ENCODE measurements at places on chromosomes 16 and 17.

GRCh38 chr16:57693550-57693949, 1.1 kb upstream of the DRC7 start:
- DNase-seq: no peak

GRCh38 chr17:54007855-54008254, 185.1 kb downstream of the KIF2B start:
- no peak for DNase-seq

GRCh38 chr16:67413978-67414911, 2.0 kb downstream of the ZDHHC1 start:
- no peak for DNase-seq

DNA sequence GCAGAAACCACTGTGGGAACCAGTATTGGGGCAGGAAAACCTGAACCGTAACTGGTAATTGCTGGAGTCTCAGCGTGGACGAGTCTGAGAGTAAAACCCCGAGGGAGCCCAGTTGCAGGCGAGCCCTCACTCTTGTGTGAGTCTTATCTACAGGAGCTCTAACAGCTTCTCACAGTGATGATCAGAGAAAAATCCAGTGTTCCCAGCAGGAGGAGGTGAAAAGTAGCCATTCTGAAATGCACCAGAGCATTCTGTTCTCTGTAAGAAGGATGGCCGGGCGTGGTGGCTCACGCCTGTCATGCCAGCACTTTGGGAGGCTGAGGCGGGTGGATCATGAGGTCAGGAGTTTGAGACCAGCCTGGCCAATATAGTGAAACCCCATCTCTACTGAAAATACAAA, 161.2 kb downstream of the COPRS start:
- DNase-seq: no peak

- no peak for DNase-seq
These were observed 74.2 kb upstream of the MED9 start for GRCh38 chr17:17402558-17402957.

GRCh38 chr17:12745486-12745885, 43.8 kb upstream of the ARHGAP44 start:
- no peak for DNase-seq

GRCh38 chr17:42279776-42280630, 3.8 kb upstream of the STAT5B start:
- no peak for DNase-seq

DNA sequence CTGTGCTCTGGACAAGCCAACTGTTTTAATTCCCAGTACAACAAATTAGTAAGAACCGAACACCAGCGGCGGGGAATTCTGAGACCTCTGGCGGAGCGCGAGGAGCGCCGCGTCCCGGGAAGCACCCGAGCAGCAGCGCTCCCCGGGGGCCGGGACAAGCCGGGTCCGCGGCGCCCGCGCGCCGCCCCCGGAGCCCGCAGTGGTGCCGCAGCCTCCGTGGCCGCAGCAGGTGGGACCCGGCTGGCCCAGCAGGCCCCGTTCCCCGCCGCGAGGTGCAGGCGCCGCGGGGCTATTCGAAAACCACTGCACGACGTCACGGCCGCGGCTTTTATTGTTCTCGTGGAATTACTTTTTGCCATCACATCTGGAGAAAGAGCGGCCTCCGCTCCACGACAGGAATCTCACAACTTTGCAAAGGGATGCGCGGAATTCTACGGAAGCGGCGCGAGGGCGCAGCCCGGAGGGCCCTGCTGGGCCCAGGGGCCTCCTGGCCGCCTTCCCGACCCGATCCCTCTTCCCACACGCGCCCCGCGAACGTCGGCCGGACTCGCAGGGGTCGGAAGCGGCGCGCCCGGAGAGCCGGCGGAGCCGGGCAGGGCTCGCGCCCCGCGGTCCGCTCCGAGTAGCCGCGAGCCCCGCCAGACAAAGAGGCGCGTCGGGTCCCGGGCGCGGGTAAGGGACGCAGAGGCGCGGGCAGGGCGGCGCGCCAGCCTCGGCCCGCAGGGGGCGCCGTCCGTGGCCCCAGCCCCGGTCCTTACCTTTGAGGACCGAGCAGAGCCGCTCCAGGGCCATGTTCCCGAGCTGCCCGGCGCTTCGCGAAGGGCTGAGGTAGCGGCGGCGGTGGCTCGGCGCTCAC, 696 bp downstream of the NETO2 start:
- DNase-seq: peak; percentile 55

GRCh38 chr16:47966325-47966724, 189.5 kb downstream of the ABCC12 start:
- no peak for DNase-seq

- no peak for DNase-seq
These were observed 10.6 kb downstream of the SHISA6 start for GRCh38 chr17:11251561-11252107.

DNA sequence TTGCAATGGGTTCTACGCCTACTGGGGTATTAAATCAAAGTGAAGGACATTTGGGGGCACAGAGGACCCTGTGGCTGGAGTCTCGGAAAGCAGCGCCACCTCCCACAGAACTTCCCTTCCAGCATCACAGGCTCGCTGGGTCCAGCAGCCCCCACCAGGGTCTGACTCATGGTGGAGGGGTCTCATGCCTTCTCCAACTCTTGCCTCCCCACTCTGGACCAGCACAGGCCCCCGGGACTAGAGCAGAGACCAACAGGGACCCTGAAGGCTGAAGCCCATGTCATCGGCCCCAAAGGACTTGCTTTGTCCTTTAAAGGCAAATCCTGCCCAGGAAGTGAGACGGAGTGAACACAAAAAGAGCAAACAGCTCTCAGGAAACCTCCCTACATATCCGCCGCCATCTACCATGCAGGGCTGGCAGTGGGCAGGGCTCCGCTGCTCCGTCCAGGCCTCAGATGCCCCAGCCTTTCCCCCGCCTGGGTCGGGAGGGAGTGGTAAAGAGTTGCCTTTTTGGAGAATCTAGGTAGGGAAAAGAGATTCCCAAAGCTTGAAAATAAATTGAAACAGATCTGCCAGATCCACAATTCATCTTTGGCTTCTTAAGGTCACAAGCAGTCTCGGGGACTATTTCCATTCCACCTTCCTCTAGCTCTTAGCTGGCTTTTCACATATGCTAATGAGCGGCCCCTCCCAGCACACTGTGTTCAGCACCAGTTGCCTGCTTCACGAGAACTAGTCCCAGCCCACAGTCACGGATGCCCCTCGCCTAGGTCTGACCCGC, 2.1 kb upstream of the GPRC5C start:
- DNase-seq: no peak

DNA sequence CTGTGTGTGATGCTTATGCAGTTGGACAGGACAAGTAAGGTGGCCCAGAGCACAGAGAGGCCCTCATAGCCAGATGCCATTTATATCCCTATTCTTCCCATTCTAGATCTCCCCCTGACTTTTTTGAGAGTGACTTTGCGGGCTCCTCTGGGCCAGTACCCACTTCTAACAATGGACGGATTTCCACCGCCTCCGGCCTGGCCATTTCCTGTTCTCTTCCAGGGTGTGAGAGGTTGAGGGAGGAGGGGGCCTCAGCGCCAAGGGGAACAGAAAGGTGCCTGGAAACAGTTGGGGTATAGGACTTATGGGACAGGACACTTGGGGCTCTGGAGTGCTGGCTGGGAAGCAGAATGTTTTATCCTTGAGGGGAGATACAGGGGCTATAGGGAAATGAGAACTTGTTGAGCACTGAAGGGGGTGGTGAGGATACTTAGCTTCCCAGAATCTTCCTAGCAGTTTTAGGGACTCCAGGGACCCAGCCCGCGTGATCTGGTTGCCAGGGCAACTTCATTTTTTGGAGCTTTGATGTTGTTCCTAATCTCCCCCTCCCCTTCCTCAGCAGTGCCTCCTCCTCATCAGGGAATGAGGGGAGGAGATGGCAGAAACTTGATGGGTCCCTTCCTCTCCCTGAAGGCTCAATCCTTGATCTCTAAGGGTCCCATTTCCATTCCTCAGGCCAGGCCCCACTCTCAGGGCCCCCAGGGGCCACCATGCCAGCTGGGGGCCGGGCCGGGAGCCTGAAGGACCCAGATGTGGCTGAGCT, 3.6 kb downstream of the TAOK2 start:
- no peak for DNase-seq

DNA sequence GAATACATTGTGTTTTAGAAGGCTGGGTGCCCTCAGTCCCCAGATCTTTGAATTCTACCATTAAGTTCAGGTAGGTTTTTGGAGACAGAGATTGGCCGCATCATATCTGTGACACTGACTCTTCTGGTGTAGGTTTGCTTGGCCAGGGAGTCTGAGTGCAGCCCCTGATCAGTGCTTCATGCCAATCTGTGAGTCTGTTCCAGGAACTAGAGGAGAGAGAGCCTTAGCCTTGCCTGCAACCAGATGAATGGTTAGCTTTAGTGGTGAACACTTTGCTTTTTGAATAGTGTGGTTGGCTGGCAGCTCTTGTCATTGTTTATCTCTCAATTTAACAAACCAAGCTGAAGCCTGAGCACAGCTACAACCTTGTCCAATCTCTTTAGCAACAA, 87.8 kb downstream of the PLXDC1 start:
- no peak for DNase-seq

- no peak for DNase-seq
These were observed 57.8 kb downstream of the NLK start for GRCh38 chr17:28100251-28100650.

- DNase-seq: no peak
These were observed 31.3 kb downstream of the DCUN1D3 start for GRCh38 chr16:20868890-20869289.

GRCh38 chr17:48310748-48311213, 119.2 kb downstream of the SKAP1 start:
- no peak for DNase-seq

- no peak for DNase-seq
These were observed 24.4 kb upstream of the CRYM start for GRCh38 chr16:21302454-21302853.

DNA sequence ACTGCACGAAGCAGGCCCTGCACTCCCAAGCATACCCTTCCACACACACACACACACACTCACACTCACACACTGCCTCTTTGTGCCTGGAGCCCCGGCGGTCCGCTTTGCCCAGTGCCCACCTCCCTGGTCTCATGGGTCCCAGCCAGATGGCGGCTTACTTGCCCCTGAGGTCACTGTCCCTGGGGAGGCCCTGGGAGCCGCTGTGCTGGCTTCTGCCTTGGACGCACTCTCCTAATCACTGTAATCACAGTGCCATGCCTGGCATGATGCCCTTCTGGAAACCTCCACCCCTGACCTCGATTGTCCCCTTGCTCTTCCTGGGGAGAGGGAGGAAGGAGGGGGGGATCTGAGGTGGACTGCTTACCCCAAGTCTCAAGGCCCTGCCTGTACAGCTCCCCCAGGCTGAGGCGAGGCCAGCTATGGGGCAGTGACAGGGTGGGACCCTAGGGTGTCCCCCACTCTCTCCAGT, 36.0 kb downstream of the ARHGAP23 start:
- no peak for DNase-seq

- DNase-seq: no peak
These were observed 10.3 kb downstream of the MYBBP1A start for GRCh38 chr17:4544951-4545216.

- DNase-seq: no peak
These were observed 47.4 kb upstream of the ATF7IP2 start for GRCh38 chr16:10338426-10338825.

GRCh38 chr17:8859027-8859803, 8.3 kb downstream of the PIK3R6 start:
- DNase-seq: no peak

GRCh38 chr17:75267153-75267410, 3.9 kb downstream of the MIF4GD start:
- DNase-seq: no peak

- no peak for DNase-seq
These were observed 52.0 kb downstream of the MRM3 start for GRCh38 chr17:834136-834535.

DNA sequence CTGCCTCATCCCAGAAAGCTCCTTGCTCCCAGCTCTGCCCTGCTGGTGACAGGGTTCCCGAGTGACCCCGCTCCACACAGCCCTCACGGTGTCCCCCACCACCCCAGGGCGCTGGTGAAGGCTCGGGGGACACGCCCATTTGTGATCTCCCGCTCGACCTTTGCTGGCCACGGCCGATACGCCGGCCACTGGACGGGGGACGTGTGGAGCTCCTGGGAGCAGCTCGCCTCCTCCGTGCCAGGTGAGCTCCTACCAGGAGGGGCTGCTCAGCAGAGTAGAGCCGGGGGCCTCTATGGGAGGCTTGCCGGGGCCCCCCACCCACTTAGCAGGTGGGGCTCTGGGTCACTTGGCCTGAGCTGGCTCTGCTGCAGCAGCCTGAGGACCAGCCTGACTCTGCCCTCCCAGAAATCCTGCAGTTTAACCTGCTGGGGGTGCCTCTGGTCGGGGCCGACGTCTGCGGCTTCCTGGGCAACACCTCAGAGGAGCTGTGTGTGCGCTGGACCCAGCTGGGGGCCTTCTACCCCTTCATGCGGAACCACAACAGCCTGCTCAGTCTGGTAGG, 11.2 kb downstream of the GAA start:
- no peak for DNase-seq

DNA sequence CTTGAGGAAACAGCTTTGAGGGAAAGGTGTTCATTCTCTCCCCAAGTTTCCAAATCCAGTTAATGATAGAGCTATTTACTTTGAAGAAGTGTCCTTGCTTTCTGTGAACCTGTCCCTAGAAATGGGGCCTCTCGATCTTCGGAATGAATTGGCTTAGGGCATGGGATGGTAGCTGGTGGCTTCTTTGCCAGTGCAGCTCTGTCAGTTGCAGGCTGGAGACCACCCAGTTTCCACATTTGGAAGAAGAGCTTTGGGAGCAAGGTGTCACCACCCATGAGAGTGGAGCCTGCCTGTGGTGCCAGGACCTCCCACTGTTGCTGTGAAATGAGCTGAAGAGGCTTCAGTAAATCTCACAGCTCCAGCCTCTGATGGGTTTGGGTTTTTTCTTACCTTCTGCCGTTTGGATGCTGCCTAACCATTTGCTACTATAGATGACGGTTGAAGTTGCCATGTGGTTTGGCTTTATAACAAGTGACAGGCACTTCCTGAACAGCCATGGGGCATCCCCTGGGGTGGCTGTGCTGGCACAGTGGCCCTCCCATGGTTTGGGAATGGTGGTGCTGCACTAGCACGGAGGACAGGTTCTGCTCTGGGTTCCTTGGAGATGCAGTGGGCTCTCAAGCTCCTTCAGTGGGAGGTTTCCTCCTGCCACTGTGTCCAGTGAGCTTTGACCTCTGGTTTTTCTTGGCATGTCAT, 19.5 kb upstream of the SLC5A10 start:
- DNase-seq: no peak
